ENCODE measurements at places on chromosomes 16 and 17.
A peak's percentile ranks its signal among the peaks of the same experiment; 100 is the strongest.

GRCh38 chr17:50087246-50087911 lies 7.8 kb upstream of the PDK2 start:
- DNase-seq: peak; percentile 89

DNA sequence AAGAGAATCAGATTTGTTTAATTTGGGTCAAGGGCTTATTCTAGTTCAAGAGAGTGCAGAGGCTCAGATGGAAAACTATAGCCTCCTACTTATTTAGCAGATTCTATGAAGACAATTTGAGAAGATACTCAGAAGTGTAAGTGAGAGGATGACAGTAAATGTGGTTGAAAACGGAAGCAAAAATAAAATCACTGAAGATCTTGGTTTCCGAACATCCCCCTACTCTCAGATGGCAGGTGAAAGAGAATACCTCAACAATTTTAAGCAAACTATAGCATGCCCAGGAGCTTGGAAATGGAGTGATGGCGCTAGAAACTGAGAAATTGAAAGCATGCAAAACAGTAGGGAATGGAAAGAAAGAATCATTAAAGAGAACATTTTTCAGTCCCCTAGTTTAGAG lies 705.5 kb upstream of the CDH8 start:
- no peak for DNase-seq

DNA sequence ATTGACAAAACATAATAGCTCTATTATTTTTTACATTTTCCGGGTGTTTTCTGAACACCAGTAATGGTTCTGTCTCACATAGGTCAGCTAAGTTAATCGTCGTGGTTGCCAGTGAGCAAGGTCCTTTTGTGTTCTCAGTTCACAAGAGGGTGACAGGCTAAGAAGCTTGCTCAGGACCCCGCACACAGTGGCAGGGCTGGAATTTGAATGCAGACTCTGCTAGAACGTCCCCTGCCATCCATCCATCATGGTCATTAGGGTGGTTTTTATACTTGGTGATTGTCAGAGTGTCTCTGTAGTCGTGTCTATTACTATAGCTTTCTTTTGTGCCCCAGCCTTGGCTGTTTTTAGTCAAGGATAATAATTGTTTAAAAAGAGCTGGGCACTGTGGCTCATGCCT lies 176.2 kb downstream of the SNX29 start:
- no peak for DNase-seq

DNA sequence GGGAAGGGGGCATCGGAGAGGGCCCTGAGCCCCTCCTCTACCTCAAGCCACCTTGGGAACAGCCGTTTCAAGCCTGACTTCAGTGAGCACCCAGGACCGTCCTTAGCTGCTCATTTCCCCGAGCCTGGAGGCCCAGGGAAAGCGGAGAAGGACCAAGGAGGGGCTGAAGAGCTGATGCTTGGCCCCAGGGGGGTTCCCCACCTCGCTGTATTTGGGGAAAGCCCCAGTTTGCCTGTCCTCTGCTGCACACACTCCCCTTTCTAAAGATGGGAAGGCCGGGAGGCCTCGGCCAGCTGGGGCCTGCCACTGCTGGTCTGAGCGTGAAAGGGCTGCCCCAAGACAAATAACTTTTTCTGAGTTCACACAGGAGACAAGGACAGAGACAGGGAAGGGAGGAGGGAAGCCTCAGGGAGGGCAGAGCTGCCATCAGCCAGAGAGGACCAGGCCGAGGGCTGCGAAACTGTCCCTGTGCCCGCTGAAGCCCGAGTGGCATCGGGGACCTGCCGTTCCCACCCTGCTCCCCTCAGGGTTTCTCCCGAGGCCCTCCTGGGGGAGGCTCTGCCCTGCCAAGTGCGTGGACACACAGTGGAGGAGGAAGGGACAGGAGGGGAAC lies 11.6 kb downstream of the ZACN start:
- DNase-seq: peak; percentile 64

DNA sequence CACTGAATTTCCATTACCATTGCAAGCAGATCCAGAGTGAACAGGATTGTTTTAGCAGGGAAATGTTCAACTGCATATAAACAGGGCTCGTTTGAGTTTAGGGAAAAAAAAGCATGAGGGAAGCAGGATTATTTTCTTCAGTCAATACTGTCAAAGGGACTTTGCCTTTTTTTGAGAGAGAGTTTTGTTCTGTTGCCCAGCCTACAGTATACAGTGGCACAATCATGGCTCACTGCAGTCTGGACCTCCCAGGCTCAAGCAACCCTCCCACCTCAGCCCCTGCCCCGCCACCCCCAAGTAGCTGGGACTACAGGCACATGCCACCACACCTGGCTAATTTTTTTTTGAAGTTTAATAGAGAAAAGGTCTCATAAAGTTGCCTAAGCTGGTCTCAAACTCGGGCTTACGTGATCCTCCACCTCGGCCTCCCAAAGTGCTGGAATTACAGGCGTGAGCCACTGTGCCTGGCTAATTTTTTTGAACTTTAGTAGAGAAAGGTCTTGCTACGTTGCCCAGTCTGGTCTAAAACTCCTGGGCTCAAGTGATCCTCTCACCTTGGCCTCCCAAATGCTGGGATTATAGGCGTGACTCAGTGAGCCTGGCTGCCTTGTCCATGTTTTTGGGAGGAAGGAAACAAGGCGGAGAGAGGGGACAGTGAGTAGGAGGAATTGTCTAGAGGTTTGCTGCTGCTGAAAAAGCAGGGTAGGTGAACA lies 14.8 kb downstream of the PKD1L3 start:
- no peak for DNase-seq

DNA sequence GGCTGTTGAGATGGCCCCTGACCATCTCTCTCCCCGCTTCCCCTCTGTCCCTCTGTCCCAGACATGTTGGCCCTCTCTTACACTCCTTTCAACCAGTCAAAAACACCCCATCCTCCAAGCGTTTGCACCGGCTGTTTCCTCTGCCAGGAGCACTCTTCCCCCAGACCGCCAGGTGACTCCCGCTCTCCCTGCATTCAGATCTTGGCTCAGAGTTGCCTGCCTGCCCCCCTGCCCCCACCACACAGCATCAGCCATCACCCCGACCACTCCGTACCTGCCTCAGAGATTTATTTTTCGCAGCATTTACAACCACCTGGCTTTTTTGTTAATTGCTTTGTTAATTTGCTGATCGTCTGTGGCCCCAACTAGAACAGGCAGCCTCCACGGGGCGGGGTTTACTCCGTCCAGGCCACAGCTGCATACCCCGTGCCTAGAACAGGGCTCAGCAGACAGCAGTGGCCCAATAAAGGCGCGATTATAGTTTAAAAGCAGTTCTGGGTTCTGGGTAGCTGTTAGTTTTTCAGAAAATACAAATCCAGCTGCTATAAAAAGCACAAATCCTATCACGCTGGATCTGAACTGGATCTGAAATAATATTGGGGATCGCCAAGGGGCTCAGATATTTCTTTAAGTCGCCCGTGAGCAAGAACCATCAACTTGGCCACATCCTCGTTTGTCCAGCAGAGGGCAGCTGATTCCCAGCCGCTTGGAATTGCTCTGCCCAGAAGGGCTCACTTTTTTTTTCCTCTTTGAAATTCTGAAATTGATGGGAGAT lies 173.6 kb downstream of the IRF8 start:
- DNase-seq: peak; percentile 86

- DNase-seq: no peak
These were observed 57.5 kb downstream of the WIPI1 start for GRCh38 chr17:68399638-68400403.

GRCh38 chr16:77871932-77872331 lies 83.6 kb downstream of the VAT1L start:
- no peak for DNase-seq

DNA sequence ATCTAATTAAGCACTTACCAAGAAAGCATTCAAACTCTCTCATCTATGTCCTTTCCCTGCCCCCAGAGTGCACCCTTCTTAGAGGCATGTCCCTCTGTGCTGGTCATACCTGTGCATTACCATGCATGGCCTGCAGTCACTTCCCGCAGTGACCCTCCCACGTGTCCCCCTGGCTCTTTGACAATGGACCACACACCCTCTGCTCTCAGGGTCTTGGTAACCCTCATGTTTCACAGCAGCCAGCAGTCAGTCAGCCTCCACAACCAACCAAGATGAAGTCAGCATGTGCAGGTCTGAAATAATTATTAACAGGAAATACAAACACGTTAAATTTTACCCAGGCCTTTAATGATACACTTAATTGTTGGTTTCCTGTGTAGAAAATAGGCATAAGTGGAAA lies 10.1 kb downstream of the KRT33A start:
- no peak for DNase-seq

GRCh38 chr17:2435862-2436261 lies 35.0 kb upstream of the MNT start:
- DNase-seq: no peak

- DNase-seq: no peak
These were observed 253.6 kb upstream of the XYLT1 start for GRCh38 chr16:17724242-17724898.

- DNase-seq: peak; percentile 91
These were observed at the start of gene SLFN13 for GRCh38 chr17:35448214-35448898. TSS of gene SLFN13 (minus strand) at chr17:35448766. CDS start at chr17:35445680, 3,086 bp downstream.

GRCh38 chr16:8937803-8938202 lies 25.9 kb downstream of the USP7 start:
- no peak for DNase-seq

DNA sequence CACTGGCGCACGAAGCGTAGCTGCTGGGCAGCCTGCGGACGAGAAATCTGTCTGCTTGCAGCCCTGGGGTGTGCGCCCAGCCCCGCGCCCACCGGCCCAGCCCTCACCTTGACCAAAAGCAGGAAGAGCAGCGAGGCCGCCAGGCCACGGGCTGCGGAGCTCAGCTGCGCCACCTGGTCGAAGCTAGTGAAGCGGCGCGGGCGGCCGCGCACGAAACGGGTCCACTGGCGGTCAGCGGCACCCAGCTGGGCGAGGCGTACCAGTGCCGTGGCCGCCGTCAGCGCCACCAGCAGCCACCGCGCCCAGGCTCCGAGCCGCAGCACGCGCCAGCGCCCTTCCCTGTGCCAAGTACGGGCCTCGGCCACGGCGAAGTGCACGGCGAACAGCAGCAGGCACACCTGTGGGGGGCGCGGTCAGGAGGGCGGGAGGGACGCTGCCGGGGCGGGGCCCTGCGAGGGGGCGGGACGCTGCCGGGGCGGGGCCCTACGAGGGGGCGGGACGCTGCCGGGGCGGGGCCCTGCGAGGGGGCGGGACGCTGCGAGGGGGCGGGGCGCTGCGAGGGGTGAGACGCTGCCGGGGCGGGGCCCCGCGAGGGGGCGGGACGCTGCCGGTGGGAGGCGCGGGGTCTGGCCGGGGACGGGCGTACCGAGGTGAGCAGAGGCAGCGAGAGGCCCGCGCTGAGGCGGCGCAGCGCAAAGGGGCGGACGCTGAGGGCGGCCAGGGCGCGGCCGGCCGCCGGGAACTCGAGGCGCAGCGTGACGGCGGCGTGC lies 43.2 kb downstream of the TSC2 start:
- DNase-seq: no peak
